ENCODE measurements at places on chromosomes 1 and 21. TPM values are rescaled to one million over a fixed set of nuclear protein-coding genes. Genes with fewer than 3 reads are reported as not detected.

DNA sequence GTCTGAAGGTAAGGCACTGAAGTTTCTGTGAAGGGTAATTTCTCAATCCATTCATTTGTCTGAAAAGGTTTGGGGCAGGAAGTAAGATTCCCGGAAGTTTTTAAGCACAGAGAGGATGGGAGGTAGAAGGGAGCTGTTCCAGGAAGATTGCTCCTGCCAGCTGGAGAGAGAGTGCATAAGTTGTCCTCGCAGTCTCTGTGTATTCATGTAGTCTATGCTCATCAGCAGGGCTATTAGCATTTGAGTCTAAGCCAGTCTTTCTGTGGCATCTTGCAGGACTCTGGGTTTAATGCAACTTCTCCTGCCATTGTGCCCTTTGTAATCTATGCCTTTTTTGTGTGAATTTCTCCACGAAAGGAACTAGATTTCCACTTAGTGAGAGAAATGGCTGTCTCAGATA lies 140.8 kb upstream of the FGGY start:
- DNase-seq = no peak

GRCh38 chr21:26655460-26655859 lies 82.4 kb upstream of the CYYR1 start:
- no peak for DNase-seq

GRCh38 chr1:91784616-91785015 lies 101.3 kb downstream of the TGFBR3 start:
- no peak for DNase-seq

DNA sequence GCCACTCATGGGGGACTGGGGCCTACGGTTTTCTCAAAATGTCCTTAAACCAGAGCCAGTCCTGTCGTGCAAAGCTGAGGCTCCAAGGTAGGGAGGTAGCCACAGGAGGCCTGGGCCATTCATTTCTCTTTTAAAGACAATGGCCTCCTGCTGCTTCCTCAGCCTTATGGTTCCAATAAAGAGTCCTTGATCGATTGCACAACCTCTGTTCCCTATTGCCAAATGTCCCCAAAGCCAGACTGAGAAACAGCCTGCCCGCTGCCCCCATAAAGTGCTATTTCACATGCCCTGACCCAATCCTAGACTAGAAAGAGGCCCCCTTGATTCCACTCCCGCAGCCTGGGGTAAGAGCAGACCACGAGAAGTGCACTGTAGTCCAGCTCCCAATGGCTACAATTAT lies 166.7 kb downstream of the CLIC6 start:
- DNase-seq = no peak

GRCh38 chr1:178037510-178038253 lies 56.2 kb upstream of the RASAL2 start:
- DNase-seq = peak; percentile 63

DNA sequence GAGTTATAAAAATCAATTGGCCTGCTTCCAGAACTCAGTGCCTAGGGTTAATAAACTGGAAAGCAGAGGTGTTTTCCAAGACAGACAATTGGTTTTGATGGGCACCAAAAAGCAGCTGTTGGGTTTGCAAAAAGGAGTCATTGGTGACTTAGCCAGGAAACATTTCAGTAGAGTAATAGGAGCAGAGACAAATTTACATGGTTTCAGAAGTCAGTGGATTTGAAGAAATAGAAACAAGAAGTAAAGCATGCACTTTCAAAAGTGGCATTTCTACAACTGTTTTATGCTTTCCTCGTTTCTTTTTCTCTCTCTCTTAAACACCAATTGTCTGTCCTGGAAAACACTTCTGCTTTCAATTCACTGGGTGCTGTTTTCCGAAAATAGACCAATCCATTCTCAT lies 87.8 kb downstream of the GLUL start:
- no peak for DNase-seq

DNA sequence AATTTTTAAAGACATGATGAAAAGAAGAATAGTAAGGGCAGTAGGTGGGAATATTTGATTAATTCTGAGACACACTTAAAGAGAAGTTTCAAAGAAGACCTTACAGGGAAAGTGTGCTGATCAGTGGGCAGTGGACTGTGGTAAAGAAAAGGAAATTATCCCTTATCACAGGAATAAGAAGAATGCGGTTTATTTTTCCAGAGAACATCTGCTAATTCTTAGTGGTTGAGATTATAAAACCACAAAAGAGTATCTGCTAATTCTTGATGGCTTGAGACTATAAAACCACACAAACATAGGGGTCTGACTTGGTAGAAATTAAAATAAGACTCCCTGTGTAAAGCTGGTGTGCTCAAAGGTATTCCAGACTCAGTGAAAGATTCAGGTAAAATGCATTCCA lies 60.0 kb upstream of the KCTD3 start:
- DNase-seq = no peak

GRCh38 chr21:33411949-33412430 lies 8.8 kb downstream of the IFNGR2 start:
- no peak for DNase-seq

GRCh38 chr1:26161415-26162219 lies 2.7 kb downstream of the FAM110D start:
- DNase-seq = no peak

DNA sequence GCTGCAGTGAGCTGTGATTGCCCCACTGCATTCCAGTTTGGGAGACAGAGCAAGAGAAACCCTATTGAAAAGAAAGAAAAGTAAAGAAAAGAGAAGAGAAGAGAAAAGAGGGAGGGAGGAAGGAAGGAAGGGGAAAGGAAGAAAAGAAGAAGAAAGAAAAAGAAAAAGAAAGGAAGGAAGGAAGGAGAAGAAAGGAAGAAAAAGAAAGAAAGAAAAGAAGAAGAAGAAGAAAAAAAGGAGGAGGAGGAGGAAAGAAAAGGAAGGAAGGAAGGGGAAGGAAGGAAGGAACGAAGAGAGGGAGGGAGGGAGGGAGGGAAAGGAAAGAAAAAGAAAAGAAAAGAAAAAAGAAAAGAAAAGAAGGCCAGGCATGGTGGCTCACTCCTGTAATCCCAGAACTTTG lies 10.2 kb downstream of the SLC5A9 start:
- no peak for DNase-seq

Gene ADCY10
- polyA plus RNA-seq = 0.39 TPM

Gene MAEL
- polyA plus RNA-seq = 2.1 TPM
